ENCODE measurements at places on chromosomes 1 and 21.

GRCh38 chr1:173337126-173337525 is 130.0 kb upstream of the TNFSF4 start:
- DNase-seq: no peak

GRCh38 chr1:97252076-97252475 is 530.5 kb downstream of the PTBP2 start:
- no peak for DNase-seq

GRCh38 chr1:205350691-205351141 is 6.0 kb downstream of the KLHDC8A start:
- DNase-seq: no peak

DNA sequence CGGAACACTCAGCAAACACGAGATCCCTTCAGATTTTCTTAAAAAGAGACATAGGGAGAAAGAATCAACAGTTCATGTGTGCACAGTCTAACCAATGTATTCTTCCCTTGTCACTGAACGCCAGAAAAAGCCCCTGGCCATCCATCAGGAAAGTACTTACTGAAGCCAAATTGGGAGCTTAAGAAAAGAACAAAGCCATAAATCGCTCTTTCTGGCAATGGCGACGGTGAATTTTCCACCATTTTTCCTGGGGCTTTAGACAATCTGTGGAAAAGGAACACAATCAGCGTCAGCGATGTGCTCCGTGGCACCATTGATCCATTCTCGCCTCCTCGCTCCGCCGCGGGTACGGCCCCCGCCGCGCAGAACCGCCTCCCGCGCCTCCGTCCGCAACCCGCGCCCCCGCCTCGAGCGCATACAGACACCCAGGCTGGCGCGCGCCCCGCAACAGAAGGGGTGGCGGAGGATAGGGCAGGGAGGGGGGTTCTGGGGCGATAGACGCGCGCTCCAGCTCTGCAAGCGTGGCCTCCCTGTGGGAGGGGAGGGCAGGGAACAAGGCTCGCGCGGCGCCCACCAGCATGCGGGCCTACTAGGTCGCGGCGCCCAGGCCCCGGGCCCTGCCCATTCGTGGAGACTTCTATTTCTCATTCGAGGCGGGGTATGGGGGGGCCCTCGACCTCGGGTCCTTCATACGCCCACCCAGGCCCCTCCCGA is 440 bp downstream of the PIGP start:
- no peak for DNase-seq

DNA sequence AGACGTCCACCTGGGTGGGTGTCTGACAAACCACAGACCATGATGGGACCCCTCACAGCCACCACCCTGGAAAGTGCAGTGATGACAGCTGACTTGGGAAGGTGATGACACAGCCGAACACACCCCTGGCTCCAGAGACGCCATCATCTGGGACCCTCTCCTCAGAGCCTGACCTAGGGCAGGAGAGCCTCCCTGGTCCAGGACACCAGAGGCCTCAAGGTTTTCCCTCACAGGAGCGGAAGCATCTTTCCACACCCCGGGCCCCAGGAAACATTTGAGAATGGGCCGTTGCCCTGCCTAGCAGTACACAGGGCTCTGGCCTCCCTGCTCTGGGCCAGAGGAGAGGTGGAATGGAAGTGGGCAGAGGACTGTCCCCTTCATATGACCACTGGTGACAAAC is 79.7 kb downstream of the SYT2 start:
- no peak for DNase-seq

- no peak for DNase-seq
Observed at GRCh38 chr1:224545571-224545970, 70.5 kb upstream of the CNIH3 start.

Measured in esophagus squamous epithelium (tissue), 5 donors.